ENCODE measurements at places on chromosomes 2 and 18. TPM values are rescaled to one million over a fixed set of nuclear protein-coding genes. Genes with fewer than 3 reads are reported as not detected.

DNA sequence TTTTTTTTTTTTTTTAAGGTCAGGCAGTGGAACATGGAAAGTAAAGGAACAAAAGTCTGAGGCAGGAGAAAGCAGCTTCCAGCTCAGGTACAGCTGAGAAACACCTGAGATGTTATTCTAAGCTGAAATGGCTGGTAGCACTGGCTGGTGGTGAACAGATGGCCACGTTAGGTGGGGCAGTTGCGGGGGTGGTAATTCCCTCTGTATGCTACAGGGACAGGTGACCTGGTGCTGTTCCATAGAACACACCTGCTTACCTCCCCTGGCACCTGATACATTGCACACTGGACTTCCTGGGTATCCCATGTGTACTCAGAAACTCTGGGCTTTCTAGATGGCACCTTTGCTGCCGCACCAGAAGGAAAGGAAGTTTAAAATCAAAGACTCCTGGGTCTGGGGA lies 333.3 kb downstream of the SLC8A1 start:
- no peak for DNase-seq

G6PC2 gene
- not detected for total RNA-seq

PDCL3 gene
- 17.0 TPM for total RNA-seq

DNA sequence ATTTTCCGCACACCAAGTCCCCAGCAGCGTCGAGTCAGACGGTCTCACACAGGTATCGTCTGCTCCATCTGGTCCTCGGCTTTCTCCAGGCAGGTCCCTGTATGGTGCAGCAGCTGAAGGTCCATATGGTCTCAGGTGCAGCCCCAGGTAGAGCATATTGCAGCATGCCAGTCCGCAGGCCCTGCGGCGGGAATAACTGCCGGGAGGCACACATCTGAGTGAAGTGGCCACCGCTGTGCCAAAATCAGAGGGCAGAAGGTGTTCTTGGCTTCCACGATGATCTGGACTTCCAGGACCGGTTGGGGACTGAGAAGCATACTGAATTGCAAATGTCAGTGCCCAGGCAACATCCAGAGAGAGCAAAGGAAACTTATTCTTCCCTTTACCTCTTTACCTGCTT lies 320.3 kb downstream of the RNF144A start:
- DNase-seq = no peak

GRCh38 chr2:72743481-72743880 lies 82.4 kb downstream of the EXOC6B start:
- DNase-seq = no peak
